ENCODE measurements at places on chromosomes 5 and 9. TPM values are rescaled to one million over a fixed set of nuclear protein-coding genes. Genes with fewer than 3 reads are reported as not detected.

The IL9 gene
- total RNA-seq: not detected

The DHX29 gene
- 32.8 TPM for total RNA-seq

The TMEM38B gene
- total RNA-seq: 12.5 TPM

The PCDHB8 gene
- 0.32 TPM for total RNA-seq

The OR13J1 gene
- total RNA-seq: not detected

The ARHGEF39 gene
- 0.32 TPM for total RNA-seq

The DRD1 gene
- total RNA-seq: not detected

The GADD45G gene
- total RNA-seq: 3.3 TPM

The CCL21 gene
- total RNA-seq: not detected

The PAPPA gene
- total RNA-seq: 23.4 TPM

The C7 gene
- 0.26 TPM for total RNA-seq

The C8G gene
- 0.32 TPM for total RNA-seq

The SAXO1 gene
- total RNA-seq: 0.09 TPM

The LCN12 gene
- total RNA-seq: not detected

The LOX gene
- 20.0 TPM for total RNA-seq

The PFN3 gene
- total RNA-seq: not detected

The STXBP1 gene
- total RNA-seq: 23.2 TPM
